Right cardiac atrium (tissue), 5 donors: ENCODE measurements at places on chromosomes 13 and 19. TPM values are rescaled to one million over a fixed set of nuclear protein-coding genes. Genes with fewer than 3 reads are reported as not detected.
A peak's percentile ranks its signal among the peaks of the same experiment; 100 is the strongest.

DNA sequence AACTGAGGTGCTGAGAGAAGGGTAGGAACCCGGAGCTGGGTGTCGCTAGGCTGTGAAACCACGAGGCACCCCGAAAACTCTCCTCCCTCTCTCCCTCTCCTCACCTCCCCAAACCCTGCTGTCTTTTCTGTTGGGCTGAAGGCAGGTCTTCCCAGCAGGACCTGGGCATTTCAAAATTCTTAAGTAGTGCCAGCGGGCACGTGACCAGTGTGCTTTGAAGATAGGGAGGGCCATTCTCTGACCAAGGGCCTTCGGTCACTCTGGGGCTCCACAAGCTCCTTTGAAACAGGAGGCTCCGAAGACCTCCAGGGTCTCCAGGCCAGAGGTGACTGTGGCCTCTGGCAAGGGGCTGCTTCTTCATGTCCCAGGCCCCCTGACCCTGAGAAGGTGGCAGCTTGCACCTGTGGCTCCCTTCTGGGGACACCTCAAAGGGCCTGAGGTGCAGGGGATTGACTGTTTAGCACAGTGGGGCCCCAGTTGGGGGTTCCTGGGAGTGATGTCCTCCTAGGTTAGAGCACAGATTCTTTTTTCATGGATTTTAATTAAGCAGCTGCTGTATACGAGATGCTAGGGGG is 48.3 kb downstream of the DNM2 start:
- peak; percentile 50 for DNase-seq

DNA sequence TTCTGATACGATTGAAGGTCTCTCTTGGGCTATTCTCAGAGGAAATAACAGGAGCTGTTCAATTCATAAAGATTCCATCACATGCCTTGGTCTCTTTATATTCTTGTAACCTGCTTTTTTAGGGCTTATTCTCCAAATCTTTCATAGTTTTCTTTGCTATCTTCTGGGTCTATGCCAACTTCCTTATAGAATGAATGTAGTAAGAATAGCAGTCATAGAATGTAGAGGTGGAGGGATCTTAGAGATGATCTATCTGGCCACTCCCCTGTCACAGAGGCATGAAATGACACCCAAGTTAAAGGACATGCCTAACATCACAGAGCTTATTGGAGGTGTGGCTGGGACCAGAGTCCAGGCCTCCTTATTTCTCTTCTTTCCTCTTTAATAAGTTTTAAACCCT is 13.2 kb downstream of the LCP1 start:
- no peak for DNase-seq

Gene PDE4C
- polyA plus RNA-seq: 2.8 TPM

Gene ZNF283
- 4.7 TPM for polyA plus RNA-seq

DNA sequence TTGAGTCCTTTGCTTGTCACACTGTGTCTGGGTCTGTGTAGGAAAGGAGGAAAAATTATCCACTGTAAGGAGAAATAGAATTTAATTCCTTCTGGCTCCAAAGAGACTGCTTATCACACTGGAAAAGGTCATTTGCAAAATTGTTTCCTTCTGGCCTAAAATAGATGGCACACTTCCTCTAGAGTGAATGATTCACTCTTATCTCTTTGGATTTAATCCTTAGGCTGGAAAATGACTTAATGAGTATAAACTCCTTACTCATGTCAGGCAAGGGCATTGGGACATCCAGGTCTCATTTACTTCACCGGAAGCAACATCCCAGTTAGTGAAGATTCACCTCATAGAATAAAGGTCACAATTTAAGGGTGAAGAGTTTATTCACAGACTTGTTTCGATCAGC is 293.6 kb downstream of the OXGR1 start:
- DNase-seq: no peak

Gene SLC17A7
- polyA plus RNA-seq: 1.1 TPM

Gene WASF3
- 5.9 TPM for polyA plus RNA-seq
